ENCODE measurements at places on chromosomes 7 and 10.
A peak's percentile ranks its signal among the peaks of the same experiment; 100 is the strongest.

DNA sequence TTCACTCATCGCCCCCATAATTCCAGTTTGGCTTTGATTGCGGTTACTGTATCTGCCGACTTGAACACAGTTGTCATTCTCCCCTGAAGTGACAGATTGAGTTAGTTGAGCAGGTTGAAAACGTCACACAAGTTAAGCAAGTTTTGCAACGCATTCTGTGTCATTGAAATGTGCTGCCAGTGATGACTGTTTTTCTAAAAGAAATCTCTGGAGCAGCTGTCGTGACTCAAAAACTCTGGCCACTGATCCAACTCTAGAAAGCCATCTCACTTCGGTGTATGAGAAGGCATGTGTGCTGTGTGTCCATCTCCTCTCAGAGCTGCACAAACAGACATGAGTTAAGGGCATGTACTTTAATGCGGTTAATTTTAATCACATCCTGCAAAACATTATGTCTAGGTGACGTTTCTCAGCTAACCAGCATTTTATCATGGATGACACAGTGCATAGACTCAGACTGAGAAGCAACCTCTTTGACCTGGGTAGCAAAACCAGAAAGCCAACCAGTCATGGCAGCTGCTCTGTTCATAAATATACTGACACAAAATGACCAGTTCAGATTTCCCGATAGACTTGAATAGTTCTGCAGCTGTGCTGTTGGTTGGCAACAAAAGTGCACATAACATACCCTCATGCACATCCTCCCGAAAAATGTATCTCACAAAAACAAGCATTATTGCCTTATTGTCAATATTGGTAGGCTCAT lies 69.3 kb downstream of the CSTF2T start:
- DNase-seq, result peak; percentile 54

DNA sequence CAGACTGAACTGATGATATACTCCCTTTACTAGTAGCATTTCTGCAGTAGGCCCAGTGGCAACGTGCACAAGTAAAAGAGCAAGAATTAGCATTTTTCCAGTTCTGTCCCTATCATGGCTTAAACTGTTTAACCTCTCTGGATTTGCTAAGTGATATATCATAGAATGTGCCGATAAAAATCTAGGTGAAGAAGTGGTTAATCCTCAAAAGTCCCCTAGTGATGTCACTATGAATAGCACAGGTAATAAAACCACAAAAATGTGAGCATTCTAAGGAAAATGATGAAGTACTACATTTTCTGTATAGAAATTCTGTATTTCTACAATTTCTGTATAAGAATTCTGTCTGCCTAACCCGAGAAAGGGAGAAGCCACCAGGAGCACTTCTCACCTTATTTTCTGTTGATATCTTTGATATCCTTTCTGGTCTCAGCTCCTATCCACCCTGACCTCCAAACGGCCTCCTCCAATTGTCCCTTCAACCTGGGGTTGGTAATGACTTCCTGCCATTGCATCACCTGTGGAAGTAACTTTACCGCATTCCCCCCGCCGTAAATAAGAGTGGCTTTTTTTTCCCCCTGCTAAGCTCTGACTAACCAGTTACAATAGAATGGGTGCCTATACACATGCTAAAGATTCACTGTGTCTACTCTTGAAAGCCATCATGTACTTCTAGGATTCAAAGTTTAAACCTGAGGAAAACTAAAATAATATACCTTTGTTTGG lies 155.9 kb upstream of the ASAH2 start:
- no peak for DNase-seq

DNA sequence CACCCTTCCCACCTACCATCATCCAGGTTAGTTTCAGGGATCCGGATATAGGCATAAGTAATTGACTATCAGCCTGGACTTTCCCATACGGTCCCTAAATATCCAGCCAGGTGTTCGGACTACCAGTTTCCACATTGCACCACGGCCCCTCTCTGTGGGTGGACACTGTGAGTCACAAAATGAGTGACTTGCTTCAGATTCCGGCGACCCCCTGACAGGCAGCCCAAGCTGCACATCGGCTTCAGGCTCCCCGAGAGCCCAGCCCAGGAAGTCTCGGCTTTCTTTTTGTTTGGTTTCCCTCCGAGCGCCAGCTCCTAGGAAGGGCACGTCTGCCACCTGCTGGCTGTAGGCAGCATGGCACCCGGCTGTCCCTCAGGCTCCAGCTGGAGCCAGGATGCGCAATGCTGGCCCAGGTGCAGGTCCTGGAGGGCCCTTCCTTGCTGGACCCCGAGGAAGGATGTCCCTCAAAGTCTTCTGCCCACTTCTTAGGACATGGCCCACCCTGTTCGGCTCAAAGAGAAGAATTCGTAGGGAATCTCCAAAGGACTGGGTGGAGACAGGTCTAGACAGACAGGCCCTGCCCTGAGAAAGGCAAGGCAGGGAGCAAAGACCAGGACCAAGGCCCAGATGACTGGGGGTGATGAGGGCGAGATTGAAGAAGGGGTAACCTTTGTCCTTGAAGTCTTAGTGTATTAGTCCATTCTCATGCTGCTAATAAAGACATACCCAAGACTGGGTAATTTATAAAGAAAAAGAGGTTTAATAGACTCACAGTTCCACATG lies 10.6 kb downstream of the HABP2 start:
- DNase-seq, result peak; percentile 86

- no peak for DNase-seq
These were observed 22.4 kb downstream of the GALNTL5 start for GRCh38 chr7:151978616-151979015.

- DNase-seq, result no peak
These were observed 334.3 kb upstream of the SEMA3D start for GRCh38 chr7:85521108-85521694.

DNA sequence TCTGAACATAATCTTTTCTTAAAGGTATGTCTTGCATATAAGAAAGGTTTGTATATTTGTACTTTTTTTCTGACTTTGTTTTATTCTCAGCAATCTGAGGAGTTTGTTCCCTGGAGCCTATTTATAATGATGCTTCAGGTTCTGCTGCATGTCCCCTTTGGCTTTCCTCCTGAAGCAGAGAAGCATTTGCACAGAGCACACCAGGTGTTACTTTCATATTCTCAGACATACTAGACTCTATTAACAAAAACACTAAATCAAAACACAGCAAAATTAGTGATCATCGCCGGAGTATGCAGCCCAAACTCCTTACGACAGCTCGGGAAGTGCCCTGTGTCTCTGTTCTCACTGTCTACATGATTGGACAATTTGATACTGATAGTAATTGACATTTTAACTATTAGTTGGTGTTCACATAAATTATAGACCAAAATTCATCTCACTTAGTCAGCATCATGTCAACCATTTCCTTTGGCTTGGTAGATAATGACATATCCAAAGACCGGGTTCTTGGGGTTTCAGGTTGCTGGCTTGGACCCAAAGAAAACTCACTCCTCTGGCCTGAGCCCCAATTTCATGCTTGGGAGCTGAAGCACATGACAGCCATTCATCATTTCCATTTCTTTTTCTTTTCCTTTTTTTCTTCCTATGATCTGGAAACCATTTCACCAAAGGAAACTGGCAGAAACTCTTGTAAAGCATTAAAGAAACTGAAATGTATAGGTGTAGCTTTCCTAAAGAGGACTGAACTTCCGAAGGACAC lies 400.1 kb upstream of the NRP1 start:
- DNase-seq, result no peak

GRCh38 chr7:23787272-23787671 lies 77.3 kb downstream of the STK31 start:
- DNase-seq, result no peak

- DNase-seq, result no peak
These were observed 1.1 kb upstream of the STEAP2 start for GRCh38 chr7:90210475-90210874.

- DNase-seq, result no peak
These were observed 1.7 kb upstream of the ST7 start for GRCh38 chr7:116951366-116952292.

GRCh38 chr7:107372298-107372697 lies 97.6 kb upstream of the GPR22 start:
- DNase-seq, result peak; percentile 49

GRCh38 chr10:63976538-63976937 lies 455.3 kb downstream of the REEP3 start:
- peak; percentile 57 for DNase-seq

- DNase-seq, result no peak
These were observed 38.9 kb downstream of the HK1 start for GRCh38 chr10:69317175-69317604.

DNA sequence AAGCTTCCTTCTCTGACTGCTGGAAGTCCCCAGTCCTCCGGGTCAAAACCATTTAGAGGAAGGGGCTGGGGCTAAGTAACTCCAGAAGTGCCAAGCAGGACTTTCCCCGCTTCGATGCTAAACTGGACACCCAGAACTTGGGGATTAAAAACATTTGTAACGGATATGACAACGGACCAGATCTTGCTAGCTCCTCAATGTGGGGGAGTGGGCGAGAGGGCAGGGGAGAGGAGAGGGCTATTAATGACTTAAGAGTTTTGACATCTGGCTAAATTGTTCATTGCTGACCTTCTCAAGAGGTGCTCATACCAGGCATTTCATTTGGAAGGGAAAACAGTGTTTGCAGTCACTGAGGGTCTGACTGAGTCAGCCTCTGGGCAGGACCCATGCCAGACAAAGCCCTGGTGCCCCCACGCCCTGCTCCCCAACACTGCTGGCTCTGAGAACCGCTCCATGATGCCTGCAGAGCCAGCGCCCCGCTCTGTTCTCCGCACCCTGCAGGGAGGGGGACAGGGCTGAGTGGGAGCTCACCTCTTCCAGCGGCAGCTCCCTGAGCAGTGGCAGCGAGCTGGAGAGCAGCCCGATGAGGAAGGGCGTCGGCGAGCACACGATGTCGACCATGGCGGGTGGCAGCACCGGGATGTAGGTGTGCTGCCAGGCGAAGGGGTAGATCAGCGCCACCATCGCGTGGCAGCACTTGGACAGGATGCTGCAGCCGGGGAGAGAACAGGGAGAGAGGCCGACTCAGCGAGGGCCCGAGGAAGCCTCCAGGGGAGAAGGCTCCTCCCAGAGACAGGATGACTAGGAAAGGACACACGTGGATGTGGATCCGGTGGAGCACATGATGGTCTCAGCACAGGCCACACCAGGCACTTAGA lies 47.7 kb upstream of the MKRN1 start:
- DNase-seq, result no peak

GRCh38 chr7:107206706-107207105 lies 37.9 kb downstream of the HBP1 start:
- no peak for DNase-seq

- no peak for DNase-seq
These were observed 17.7 kb upstream of the IGFBP3 start for GRCh38 chr7:45938626-45939302.

- DNase-seq, result peak; percentile 71
These were observed 108.7 kb upstream of the ITGB1 start for GRCh38 chr10:33066558-33067236.

- DNase-seq, result no peak
These were observed 630 bp upstream of the VSTM4 start for GRCh38 chr10:49115796-49116508.

DNA sequence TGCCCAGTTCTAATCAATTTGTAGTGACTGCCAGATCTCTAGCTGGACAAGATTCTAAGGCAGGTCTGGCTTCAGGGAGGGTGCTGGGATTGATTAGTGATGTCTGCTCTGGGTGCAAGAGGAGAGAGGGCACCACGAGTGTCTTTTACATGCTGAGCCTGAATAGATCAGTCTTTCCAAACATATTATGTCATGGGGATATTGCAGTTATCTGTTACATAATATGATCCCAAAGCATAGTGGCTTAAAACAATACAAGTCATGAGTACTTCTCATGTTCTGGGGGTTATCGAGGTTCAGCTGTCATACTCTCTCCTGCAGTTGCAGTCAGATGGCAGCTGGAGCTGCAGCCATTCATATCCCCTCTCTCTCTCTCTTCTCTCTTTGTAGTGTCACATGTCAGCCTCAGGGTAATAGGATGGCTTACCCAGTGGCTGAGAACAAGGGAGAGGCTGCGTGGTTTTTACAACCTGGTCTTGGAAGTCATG lies 26.0 kb downstream of the SLC29A3 start:
- no peak for DNase-seq

- DNase-seq, result no peak
These were observed 217.3 kb downstream of the CELF2 start for GRCh38 chr10:11234857-11235531.

DNA sequence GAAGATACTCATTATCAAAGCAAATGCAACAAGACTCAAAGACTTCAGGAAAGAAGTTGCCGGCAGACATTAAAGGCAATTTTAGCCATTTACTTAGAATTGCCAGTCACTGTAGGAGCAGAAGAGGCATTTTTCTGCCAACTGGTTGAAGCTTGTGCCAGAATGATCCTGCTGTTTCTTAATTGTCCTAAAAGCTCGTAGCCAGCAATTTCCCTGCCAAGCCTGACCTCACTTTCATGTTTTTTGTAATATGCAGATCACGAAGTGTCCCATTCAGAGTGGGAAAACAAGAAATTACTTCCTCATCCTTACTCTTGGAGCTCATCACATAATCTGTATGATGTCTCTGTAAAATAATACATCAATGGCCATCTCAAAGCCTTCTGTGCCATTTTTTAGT lies 130.9 kb upstream of the ANKRD1 start:
- no peak for DNase-seq

GRCh38 chr10:50991456-50992355 lies 82.6 kb upstream of the PRKG1 start:
- DNase-seq, result peak; percentile 33
